Cardiac fibroblast (primary cell): ENCODE measurements at places on chromosomes 6 and 20.

DNA sequence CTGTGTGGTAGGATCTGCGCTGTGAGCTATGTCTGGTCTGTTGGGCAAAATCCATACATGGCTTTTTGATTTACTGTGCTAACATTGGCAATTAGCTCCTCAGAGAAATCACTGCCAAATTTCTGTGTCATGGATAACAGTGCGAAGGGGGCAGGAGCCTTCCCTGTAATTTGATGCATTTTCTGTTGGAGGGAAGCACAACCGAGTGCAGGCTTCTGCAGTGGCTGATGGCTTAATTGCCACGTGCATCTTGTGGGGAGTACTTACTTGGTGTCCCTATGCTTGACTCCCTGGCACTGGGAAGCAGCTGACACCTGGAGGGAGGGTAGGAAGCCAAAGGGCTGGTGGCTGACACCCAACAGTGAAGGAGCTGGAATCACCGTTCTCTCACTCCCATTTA is 99.3 kb upstream of the PROKR2 start:
- no peak for DNase-seq

DNA sequence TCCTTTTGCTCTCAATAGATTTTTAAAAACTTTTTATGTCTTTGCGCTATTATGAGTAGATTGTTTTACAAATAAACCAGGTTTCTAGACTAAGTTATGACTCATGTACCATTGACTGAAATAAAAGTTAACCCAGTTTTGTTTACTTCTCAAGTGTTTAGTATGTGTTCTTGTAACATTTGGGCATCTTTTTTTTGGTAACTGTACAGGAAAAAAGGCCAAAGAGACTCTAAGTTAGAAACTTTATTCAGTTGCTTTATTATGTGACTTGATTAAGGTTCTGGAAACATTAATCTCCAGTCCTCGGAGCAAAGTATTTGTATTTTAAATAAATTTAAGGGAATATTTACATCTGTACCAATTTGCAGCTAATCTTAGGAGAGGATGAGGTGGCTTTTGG is 2.9 kb downstream of the NKAIN2 start:
- DNase-seq, result no peak

DNA sequence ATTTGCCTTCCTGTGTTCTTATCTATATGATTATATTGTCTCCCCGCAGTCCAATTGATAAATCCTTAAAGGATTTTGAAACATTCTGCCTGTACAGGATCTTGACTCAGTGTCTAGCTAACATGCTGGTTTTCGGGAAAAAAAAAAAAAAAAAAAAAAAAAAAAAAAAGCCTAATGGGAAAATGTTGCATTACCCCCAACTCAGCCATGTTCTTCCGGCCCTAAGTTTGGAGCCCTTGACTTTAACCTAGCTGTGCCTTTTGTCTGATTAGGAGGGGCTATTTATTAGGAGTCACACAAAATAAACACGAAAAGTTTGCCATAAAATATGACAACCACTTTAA is 244.4 kb upstream of the TCF21 start:
- DNase-seq, result peak; percentile 21

DNA sequence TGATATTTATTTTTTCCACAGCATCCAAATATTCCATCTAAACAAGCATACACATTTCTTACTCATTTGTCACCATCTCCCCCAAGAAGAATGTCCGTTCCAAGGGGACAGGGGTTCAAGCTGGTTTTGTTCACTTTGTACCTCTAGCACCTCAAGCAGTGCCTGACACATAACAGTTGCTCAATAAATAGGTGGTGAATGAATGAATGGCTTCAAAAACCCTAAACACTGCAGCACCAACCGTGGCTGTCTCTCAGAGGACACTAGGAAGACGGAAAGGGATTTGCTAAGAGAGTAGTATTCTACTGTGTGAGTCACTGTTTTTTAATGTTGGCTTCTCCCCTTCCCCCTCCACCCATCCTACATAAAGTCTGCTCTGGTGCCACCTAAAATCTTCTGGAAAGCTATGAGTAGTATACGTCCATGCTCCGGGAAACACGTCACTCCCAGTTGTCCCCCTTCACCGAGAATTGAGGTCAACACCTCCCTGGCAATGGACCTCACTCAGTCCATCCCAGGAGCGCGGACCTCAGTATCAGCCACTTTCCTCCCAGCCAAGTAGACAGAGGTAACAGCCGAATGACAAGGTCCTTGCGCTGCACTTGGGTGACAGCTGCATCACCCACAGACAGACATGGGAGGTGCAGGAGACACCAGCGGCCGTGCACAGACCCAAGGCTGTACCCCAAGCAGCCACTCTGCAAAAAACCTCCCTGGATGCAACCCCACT is 107.4 kb downstream of the PREX1 start:
- peak; percentile 31 for DNase-seq

DNA sequence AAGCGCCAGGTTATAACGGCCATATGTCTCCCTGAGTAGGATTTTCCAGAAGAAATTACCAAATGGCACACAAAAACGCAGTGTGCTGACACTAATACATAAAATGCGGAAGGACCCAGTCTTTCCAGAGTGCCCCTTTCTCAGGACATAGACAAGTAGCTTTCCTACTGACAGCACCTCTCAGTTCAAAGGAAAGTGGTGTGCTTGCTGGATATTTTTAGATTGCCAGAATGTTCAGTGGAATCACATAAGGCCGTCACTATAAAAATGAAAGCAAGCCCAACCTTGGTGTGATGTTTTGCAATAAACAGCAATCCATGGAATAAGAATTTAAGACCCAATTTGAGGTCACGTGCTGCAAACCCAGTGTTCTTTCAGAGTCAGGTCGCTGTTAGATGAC is 135.5 kb upstream of the AGPAT4 start:
- DNase-seq, result no peak

DNA sequence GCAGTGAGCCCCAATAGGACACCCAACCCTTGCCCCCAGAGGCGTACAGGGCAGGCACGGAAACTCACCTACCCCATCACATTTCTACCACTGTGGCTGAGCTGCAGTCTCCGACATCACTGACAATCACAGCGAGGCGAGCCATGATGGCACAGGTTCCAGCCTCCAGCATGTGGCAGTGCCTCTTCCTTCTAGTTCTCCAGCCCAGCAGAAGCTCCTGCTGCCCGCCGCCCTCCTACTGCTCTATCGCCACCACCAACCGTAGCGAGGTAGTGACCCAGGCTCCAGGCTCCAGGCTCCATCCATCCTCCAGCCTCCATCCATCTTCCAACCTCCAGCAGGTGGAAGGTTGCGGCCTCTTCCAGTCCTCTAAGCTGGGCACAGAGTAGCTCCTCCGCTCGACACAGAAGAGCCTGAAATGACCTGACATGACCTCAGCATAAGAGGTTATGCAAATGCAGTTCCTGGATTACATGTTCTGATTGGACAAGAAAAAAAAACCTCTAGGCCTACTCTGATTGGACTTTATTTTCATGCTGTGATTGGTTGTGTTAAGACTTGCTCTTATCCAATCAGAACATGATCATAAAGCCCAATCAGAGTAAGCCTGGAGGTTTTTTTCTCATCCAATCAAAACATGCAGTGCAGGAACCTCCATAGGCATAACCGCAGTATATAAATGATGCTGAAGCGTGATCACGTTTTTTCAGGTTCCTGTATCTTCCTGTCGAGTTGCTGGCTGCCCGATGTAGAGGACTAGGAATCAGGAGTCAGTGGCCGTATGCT is 438.9 kb upstream of the ZNF337 start:
- no peak for DNase-seq

- peak; percentile 55 for DNase-seq
Measured at GRCh38 chr6:20921578-20921977, 387.3 kb downstream of the CDKAL1 start.

GRCh38 chr20:61447952-61448351 is 195.9 kb downstream of the CDH4 start:
- DNase-seq, result no peak

- DNase-seq, result no peak
Measured at GRCh38 chr6:141199074-141199473, 933.7 kb upstream of the GJE1 start.

- no peak for DNase-seq
Measured at GRCh38 chr6:30493643-30494250, 4.4 kb downstream of the HLA-E start.

GRCh38 chr20:43831481-43832065 is 83.1 kb upstream of the TOX2 start:
- DNase-seq, result no peak

- DNase-seq, result peak; percentile 60
Measured at GRCh38 chr6:73525546-73526330, 4.9 kb upstream of the EEF1A1 start.

DNA sequence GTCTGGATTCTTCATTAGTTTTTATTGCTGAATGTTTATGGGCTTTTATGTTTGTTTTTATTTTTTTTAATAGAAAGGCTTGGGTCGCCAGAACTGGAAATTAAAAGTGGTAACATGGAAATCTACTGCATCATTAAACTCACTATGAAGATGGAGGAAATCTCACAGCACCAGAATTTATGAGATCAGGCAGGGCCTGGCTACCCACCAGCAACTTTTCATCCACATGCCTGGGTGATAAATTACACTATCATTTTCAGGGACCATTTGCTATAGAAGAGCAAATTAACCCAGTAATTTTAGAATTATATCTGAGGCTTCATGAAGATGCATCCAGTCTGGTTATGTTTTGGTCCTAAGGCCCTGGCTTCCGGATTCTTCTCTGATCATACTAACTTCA is 57.8 kb upstream of the PLCB4 start:
- DNase-seq, result no peak

DNA sequence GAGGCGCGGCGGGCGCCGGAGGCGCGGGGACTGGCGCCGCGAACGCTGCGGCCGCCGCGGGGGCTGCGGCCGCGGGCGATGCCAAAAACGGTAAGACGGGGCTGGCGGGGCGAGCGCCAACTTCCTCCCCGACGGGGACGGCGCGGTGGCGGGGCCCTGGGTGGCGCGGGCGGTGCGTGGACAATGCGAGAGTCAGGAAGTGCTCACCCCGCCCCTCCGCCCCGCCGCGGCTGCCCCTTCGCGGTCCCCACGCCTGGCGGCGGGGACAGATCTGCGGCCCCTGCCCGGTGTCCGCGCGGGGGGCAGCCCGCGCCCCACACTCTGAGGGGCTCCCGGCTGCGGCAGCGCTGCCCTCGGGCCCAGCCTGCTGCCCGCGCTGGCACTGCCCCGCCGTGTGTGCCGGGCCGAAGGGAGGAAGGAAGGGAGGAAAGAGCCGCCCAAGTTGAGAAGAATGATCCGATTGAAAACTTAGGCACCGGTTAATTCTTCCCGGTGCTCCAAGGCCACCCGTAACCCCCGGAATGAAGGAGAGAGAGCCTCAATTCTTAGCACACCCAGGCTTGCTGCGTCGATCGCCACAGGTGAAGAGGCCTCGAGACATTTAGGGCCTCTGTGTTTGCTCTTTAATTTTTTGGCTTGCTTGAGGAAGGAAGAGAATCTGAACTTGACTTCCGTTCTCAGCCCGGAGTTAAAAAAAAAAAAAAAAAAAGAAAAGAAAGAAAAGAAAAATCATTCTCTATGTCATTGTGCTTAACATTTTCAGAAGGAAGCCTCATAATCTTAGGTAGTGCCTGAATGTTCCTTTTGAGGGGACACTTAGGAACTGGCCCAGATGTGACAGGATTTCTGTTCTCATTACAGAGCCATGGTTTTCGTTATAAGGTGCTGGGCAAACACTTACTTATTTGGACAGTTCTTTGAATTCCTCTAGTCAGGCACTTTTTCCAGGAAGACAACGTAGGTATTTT is 982 bp downstream of the HECA start:
- no peak for DNase-seq

DNA sequence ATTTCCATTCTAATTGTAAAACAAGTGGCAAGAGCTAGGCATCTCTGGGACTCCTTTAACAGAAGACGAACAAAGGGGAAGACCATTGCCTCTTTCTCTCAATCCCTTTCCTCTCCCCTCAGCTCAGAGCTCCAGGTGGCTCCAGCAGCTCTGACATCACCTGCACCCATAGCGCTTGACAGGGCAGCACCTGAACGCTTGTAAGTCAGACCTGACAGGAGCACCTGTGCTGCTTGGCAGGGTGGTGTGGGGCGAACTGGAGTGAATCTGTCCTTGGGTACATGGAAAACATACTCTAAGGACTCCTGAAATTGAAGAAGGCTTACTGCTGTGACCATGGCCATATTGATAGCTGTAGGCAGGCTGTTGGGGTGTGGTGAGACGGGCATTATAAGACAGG is 409.5 kb upstream of the AGPAT4 start:
- no peak for DNase-seq

DNA sequence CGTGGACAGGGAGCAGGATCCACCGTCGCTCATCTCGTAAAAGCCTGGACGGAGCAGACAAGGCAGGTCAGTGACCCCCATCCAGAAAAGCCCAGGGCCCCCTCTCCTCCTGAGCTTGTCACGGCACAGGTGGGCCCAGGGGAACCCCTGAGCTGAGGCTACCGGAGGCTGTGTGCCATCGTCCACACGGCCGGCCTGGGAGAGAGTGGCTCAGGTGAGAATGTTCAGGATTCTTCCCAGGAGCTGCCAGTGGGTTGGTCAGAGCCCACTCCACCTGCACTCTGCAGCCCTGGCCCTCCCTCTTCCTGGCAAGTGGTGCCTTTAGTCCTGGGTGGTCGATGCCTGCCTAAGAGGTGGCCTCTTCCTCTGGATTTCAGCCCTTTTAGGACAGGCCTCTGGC is 9.2 kb downstream of the DACT2 start:
- DNase-seq, result no peak

GRCh38 chr6:159427771-159428170 is 258.6 kb downstream of the FNDC1 start:
- no peak for DNase-seq

GRCh38 chr6:21609881-21610329 is 16.4 kb downstream of the SOX4 start:
- no peak for DNase-seq

- DNase-seq, result no peak
Measured at GRCh38 chr6:29853245-29853644, 25.6 kb downstream of the HLA-G start.

DNA sequence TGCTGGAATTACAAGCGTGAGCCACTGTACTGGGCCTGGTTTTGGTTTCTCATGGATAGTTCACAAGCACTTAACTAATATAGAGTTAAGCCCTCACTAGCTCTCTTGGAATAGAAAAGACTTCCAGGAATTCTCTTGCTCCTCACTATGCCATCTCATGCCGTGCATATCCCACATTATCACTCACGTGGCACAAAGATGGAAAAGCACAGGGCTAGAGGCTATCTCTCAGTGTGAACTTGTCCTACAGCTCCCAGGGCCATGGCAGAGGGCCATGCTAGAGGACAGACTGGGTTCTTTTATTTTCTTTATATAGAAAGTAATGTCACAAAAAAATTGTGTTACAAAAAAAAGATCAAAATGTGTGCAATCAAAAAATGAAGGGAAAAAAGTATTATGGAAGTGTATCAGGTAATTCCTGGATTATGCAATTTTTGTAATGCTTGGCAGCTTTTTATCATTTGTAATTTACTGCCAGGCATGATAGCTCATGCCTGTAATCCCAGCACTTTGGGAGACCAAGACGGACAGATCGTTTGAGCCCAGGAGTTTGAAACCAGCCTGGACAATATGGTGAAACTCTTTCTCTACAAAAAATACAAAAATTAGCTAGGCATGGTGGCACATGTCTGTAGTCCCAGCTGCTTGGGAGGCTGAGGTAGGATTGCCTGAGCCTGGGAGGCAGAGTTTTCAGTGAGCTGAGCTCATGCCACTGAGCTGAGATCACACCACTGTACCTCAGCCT is 6.4 kb upstream of the SLC2A12 start:
- no peak for DNase-seq
